ENCODE measurements at places on chromosomes 3 and 15.

GRCh38 chr15:96948981-96949380, 618.5 kb downstream of the NR2F2 start:
- no peak overlapping the region for H3K4me3 ChIP-seq
- DNase-seq, result no peak
- no peaks in the 10 kb centered on the region for H3K36me3 ChIP-seq
- no peak overlapping the region for H3K27ac ChIP-seq

GRCh38 chr3:171954690-171955383, 84.5 kb upstream of the FNDC3B start:
- peaks cover 5% of the 10 kb centered on the region for H3K36me3 ChIP-seq
- DNase-seq, result no peak
- peaks cover 7% of the 10 kb centered on the region for H3K4me1 ChIP-seq
- no peaks in the 10 kb centered on the region for H3K27me3 ChIP-seq
- no peak overlapping the region for H3K27ac ChIP-seq
- H3K4me3 ChIP-seq, result no peak overlapping the region

DNA sequence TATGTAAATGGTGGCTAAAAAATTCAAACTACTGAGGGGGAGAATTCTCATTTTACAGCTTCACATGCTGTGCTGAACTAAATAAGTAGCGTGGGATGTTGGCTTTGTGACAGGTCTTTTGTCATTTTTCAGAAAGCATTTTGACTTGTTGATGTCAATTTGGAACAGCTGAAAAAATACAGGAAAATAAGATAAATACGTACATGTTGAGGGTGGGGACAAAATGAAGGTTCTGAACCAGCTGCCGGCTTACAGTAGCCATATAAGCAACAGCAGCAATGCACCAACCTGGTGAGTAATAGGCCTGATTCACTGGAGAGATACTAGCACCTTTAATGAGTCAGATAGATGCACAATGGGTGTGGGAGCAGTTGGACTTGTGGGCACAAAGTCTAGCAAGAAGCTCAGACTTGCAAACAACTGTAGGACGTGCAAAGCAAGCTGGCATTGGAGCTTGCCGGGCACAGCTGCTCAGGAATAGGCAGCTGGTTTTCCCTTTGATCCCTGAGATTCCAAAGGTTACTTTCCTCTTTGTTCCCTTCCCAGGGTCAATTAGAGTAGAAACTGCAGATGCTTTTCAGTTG, 12.9 kb downstream of the B3GNT5 start:
- H3K4me3 ChIP-seq, result no peak overlapping the region
- no peak overlapping the region for H3K27ac ChIP-seq
- peaks cover 29% of the 10 kb centered on the region for H3K36me3 ChIP-seq
- peaks cover 24% of the 10 kb centered on the region for H3K4me1 ChIP-seq
- peak; percentile 96 for DNase-seq
- H3K27me3 ChIP-seq, result no peaks in the 10 kb centered on the region

GRCh38 chr15:76345880-76346668, 9.5 kb downstream of the ISL2 start:
- H3K27me3 ChIP-seq, result peaks cover 24% of the 10 kb centered on the region
- H3K36me3 ChIP-seq, result peaks cover 10% of the 10 kb centered on the region
- H3K4me1 ChIP-seq, result peaks cover 5% of the 10 kb centered on the region
- DNase-seq, result no peak

DNA sequence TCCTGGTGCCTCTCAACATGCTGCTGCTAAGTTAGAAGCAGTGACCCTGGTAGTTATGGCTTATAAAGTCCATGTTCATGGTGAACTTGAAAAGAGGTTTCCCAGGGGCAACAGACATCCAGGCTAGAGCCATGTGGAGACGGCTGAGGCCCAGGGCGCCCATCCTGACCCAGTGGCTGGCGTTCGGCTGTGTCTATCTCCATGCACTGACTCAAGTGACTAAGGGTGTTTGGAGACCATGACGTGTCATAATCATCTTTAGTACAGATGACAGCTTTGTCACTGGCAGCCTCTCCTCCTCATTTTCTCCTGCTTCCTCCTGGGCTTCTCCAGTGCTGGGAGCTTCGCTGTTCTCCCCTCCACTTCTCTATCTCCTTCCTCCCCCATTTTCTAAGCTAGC, 287.4 kb upstream of the LYSMD4 start:
- H3K4me3 ChIP-seq, result no peak overlapping the region
- H3K27me3 ChIP-seq, result no peaks in the 10 kb centered on the region

DNA sequence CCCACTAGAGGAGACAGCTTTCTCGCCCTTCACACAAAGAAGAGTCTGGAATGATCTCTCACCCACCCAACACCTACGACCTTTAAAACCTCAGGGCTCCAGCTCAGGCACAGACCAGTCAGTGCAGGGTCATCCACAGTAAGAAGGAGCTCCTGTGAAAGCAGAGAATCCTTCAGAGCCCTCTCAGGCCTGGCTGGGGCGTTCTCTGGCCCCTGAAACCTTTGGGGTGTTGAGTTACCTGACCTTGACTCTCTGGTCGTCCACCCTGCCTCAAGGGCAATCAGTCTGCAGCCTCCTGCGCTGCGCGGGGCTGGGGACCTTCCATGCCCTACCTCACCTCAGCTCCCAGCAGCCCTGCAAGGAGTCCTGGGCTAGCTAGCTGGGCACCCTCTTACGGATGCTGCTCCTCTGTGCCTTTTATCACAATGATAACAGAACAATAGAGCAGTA, 106.2 kb downstream of the ADCY5 start:
- no peaks in the 10 kb centered on the region for H3K36me3 ChIP-seq
- H3K27ac ChIP-seq, result no peak overlapping the region
- H3K4me1 ChIP-seq, result no peaks in the 10 kb centered on the region
- H3K27me3 ChIP-seq, result peaks cover 5% of the 10 kb centered on the region

- H3K4me1 ChIP-seq, result no peaks in the 10 kb centered on the region
- H3K27me3 ChIP-seq, result no peaks in the 10 kb centered on the region
- H3K4me3 ChIP-seq, result no peak overlapping the region
- no peak for DNase-seq
Observed at GRCh38 chr3:170897978-170898377, 10.5 kb downstream of the EIF5A2 start.

GRCh38 chr3:122609798-122610559, 32.5 kb downstream of the PARP15 start:
- peak overlapping the region; percentile 33 for H3K4me3 ChIP-seq
- peaks cover 7% of the 10 kb centered on the region for H3K4me1 ChIP-seq
- H3K27me3 ChIP-seq, result no peaks in the 10 kb centered on the region
- H3K27ac ChIP-seq, result peak overlapping the region; percentile 96
- peak; percentile 70 for DNase-seq

GRCh38 chr3:76582632-76583378, 457.1 kb upstream of the ROBO2 start:
- no peak for DNase-seq
- no peaks in the 10 kb centered on the region for H3K4me1 ChIP-seq
- H3K27ac ChIP-seq, result no peak overlapping the region
- H3K36me3 ChIP-seq, result no peaks in the 10 kb centered on the region
- H3K4me3 ChIP-seq, result no peak overlapping the region
- peaks cover 46% of the 10 kb centered on the region for H3K27me3 ChIP-seq

GRCh38 chr3:151379083-151379734, 5.3 kb downstream of the P2RY12 start:
- no peaks in the 10 kb centered on the region for H3K27me3 ChIP-seq
- no peaks in the 10 kb centered on the region for H3K4me1 ChIP-seq
- H3K36me3 ChIP-seq, result no peaks in the 10 kb centered on the region
- H3K4me3 ChIP-seq, result no peak overlapping the region
- H3K27ac ChIP-seq, result no peak overlapping the region
- DNase-seq, result peak; percentile 35

DNA sequence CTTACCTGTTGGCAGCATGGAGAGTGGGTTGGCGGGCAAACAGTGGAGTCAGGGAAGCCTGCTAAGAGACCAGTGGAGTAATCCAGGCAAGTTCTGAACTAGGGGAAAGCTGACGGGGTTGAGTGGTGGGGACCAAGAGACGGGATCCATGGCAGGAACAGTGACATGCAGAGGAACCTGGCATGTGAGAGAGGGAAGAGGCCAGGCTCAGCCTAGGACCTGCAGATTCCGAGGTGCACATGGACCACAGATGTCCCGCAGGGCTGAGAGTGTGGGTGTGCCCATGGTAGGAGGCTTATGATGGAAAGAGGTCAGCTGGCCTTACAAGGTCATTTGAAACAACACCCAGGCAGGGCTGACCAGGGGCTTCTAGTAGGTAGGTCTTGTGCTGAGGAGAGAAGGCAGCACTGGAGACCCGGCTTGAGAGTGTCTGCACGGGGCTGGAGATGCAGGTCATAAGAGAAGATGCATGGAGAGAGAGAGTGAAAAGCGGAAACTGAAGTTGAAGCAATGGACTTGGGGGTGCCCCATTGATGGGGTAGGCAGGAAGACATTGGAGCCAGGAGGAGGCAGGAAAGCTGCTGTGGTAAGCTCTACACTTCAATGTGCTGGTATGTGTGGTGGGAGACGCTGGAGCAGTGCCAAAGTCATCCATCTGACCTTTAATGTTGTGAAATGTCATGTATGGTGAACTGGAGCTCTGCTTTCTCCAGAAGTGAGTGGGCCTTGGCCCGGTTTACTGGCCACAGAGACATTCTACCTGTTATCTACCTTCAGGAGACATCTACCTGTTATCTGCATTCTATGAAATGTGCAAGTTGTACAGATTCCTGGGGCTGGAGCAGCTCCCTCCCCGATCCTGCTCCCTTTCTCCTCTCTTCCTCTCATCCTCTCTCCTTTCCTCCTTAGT, 4.6 kb downstream of the SPSB4 start:
- no peaks in the 10 kb centered on the region for H3K4me1 ChIP-seq
- no peak overlapping the region for H3K4me3 ChIP-seq
- no peaks in the 10 kb centered on the region for H3K36me3 ChIP-seq
- H3K27ac ChIP-seq, result no peak overlapping the region
- H3K27me3 ChIP-seq, result peaks cover 54% of the 10 kb centered on the region

- no peak for DNase-seq
- no peaks in the 10 kb centered on the region for H3K36me3 ChIP-seq
- no peak overlapping the region for H3K27ac ChIP-seq
- no peaks in the 10 kb centered on the region for H3K27me3 ChIP-seq
- no peaks in the 10 kb centered on the region for H3K4me1 ChIP-seq
Observed at GRCh38 chr15:87944050-87944449, 312.5 kb downstream of the NTRK3 start.

DNA sequence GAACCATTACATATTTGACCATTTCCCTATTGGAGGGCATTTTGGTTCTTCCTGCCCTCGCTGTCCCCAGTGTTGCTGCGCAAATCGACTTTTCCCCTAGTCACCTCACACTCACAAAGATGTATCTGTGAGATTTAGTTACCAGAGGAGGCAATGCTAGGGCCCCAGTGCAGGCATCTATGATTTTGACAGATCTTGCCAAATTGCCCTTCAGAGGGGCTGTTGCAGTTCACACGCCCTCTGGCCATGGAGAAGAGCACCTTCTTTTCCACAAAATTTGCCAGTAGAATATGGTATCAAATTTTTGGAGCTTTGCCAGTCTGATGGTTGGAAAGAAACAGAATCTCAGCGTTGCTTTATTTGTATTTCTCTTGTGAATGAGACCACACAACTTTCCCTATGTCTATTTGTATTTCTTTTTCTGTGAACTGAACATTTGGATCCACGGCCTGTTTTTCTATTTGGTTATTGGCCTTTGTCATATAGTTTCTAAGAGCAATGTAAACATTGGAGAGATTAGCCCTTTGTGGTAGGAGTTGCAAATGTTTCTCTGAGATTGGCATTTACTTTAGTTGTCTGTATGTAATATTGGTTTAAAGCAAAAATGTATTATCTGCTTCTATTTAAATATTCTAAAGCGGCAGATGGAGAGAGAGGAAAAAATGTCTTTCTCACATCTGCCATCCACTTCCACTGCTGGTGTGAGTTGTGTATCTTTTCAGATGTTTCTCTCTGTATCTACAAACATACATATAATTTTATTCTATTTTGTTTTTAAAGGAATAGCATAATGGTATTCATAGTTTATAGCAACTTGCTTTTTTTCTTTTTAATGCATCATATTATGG, 66.1 kb downstream of the DNASE1L3 start:
- H3K27me3 ChIP-seq, result no peaks in the 10 kb centered on the region
- no peak for DNase-seq
- no peak overlapping the region for H3K27ac ChIP-seq
- H3K4me1 ChIP-seq, result no peaks in the 10 kb centered on the region
- no peak overlapping the region for H3K4me3 ChIP-seq

- no peaks in the 10 kb centered on the region for H3K4me1 ChIP-seq
- no peak for DNase-seq
- no peak overlapping the region for H3K4me3 ChIP-seq
- H3K36me3 ChIP-seq, result no peaks in the 10 kb centered on the region
- peaks cover 20% of the 10 kb centered on the region for H3K27me3 ChIP-seq
Observed at GRCh38 chr3:89522155-89522554, 414.7 kb downstream of the EPHA3 start.

- no peak for DNase-seq
- peaks cover 13% of the 10 kb centered on the region for H3K4me1 ChIP-seq
- peaks cover 6% of the 10 kb centered on the region for H3K36me3 ChIP-seq
- H3K27ac ChIP-seq, result no peak overlapping the region
Observed at GRCh38 chr3:142602619-142603385, 6.6 kb downstream of the PLS1 start.

- H3K27ac ChIP-seq, result peak overlapping the region; percentile 91
- no peak overlapping the region for H3K4me3 ChIP-seq
- peak; percentile 74 for DNase-seq
- no peaks in the 10 kb centered on the region for H3K27me3 ChIP-seq
Observed at GRCh38 chr15:57551715-57552677, 39.7 kb upstream of the MYZAP start.

- no peaks in the 10 kb centered on the region for H3K36me3 ChIP-seq
- no peaks in the 10 kb centered on the region for H3K27me3 ChIP-seq
Observed at GRCh38 chr15:57561041-57561711, 30.5 kb upstream of the MYZAP start.

GRCh38 chr15:71708741-71709140, 101.6 kb upstream of the NR2E3 start:
- peaks cover 6% of the 10 kb centered on the region for H3K36me3 ChIP-seq
- no peak overlapping the region for H3K27ac ChIP-seq
- no peak for DNase-seq
- H3K27me3 ChIP-seq, result no peaks in the 10 kb centered on the region

- no peak overlapping the region for H3K27ac ChIP-seq
- H3K27me3 ChIP-seq, result no peaks in the 10 kb centered on the region
- H3K4me1 ChIP-seq, result peaks cover 3% of the 10 kb centered on the region
- DNase-seq, result peak; percentile 0
- H3K36me3 ChIP-seq, result no peaks in the 10 kb centered on the region
Observed at GRCh38 chr3:106825962-106826605, 551.2 kb upstream of the CCDC54 start.

DNA sequence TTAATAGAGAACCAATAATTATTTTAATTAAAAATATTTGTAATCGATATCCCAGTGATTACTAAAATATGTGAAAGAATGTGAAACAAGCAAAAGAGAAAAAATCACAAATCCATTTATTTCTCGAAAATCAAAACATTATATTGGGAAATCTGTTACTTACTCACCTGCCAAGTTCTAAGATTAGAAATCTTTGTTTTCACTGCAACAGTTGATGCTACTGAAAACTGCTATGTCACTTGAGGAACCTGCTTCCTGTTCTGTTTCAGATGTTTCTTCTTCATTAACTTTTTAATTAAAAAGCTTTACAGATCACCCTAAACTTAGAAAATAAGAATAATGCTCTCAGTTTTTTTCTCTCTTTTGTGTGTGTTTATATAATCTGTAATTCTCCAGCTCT, 13.7 kb upstream of the DPH6 start:
- DNase-seq, result no peak
- H3K4me3 ChIP-seq, result no peak overlapping the region
- H3K36me3 ChIP-seq, result no peaks in the 10 kb centered on the region
- peaks cover 14% of the 10 kb centered on the region for H3K4me1 ChIP-seq
- H3K27me3 ChIP-seq, result no peaks in the 10 kb centered on the region
- H3K27ac ChIP-seq, result peak overlapping the region; percentile 4

GRCh38 chr3:49641921-49642707, 32.0 kb upstream of the APEH start:
- no peaks in the 10 kb centered on the region for H3K36me3 ChIP-seq
- no peak overlapping the region for H3K4me3 ChIP-seq
- H3K27ac ChIP-seq, result no peak overlapping the region
